Progenitor cell of endocrine pancreas (in vitro differentiated cells): ENCODE measurements at places on chromosomes 2 and 18. TPM values are rescaled to one million over a fixed set of nuclear protein-coding genes. Genes with fewer than 3 reads are reported as not detected.

DNA sequence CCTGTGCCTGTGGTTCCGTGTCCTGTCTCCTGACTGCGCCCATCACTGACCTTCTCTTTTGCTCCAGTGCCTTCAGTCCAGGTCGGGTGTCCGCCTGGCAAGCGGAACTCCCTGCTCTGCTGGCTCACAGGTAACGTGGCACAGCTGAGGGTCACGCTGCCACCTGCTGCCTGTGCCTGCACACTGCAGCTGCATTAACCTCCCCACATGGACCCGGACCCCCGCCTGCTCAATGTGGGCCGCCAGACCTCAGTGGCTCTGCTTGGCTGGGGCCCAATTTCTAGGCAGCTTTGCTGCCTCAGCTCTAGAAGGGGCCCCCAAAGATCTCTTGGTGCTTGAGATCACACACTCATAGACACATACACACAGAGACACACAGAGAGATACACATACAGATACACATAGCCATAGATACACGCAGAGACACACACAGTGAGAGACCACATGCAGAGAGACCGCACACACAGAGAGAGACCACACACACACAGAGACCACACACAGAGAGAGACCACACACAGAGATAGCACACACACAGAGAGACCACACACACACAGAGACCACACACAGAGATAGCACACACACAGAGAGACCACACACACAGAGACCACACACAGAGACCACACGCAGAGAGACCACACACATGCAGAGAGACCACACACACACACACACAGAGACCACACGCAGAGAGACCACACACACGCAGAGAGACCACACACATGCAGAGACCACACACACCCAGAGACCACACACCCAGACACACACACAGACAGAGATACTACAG lies 14.9 kb upstream of the CNNM3 start:
- H3K36me3 ChIP-seq, result peaks cover 2% of the 10 kb centered on the region
- no peaks in the 10 kb centered on the region for H3K27me3 ChIP-seq
- peak; percentile 55 for DNase-seq
- no peak overlapping the region for H3K27ac ChIP-seq

DNA sequence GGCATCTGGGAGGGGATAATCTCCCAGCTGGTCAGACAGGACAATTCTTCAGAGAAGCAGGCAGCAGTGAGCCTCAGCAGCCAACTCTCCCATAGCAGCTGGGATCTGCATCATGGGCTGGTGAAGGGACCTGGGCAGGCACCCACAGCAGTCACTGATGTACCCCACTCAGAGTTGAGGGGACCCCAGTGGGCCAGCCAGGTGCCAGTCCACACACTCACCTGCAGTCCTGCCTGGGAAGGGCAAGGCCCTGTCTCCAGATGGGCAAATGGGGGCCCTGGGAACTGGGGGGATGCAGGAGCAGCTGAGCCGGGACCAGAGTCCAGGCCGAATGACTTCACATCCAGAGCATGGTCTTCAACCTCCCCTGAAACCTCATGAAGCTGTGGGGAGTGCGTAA lies 170.4 kb downstream of the ZFP36L2 start:
- no peaks in the 10 kb centered on the region for H3K36me3 ChIP-seq
- H3K27me3 ChIP-seq, result peaks cover 4% of the 10 kb centered on the region
- no peak for DNase-seq
- H3K4me3 ChIP-seq, result no peak overlapping the region

- H3K36me3 ChIP-seq, result no peaks in the 10 kb centered on the region
- H3K4me1 ChIP-seq, result peaks cover 15% of the 10 kb centered on the region
- no peak overlapping the region for H3K4me3 ChIP-seq
- no peak for DNase-seq
Observed at GRCh38 chr2:68403199-68403644, 38.1 kb downstream of the PLEK start.

DNA sequence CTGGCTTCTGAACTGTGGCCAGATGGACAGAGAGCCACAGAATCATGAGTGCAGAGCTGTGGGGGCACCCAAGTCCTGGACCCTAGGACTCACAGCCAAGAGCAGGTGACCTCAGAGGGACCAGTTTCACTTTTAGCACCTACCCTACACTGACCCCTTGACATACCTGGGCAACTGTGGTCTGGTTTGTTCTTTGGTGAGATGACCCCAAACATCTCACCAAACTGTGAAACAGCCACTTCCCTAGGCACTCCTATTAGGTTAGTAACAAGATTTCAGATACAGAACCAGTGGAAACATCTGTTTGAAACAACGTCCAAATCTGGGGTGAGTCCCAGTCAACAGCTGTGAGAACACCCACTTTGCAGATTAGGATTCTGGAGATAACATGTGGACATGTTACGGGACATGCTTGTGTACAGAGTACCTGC lies 1.9 kb upstream of the ZFP36L2 start:
- H3K4me1 ChIP-seq, result peaks cover 16% of the 10 kb centered on the region
- DNase-seq, result no peak
- H3K4me3 ChIP-seq, result peak overlapping the region; percentile 77
- peak overlapping the region; percentile 94 for H3K27ac ChIP-seq
- no peaks in the 10 kb centered on the region for H3K27me3 ChIP-seq

DNA sequence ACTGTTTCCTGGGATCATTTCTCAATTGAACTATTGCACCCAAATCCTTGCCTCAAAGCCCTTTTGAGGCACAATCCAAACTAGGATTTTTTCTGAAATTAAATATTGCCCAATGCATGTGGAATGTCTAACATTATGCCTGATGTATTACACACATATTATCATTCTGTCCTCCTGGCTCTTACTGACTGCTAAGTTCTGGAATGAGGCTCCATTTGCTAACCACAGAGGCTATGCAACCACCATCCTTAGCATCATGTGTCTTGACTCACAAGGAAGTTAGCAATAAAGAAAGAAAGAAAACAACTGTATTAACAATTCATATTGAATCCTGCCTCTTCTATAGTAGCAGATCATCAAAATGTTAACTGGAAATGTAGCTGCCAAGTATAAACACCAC lies 1142.7 kb downstream of the CNTNAP5 start:
- no peak overlapping the region for H3K27ac ChIP-seq
- no peak overlapping the region for H3K4me3 ChIP-seq
- no peak for DNase-seq
- H3K4me1 ChIP-seq, result no peaks in the 10 kb centered on the region
- H3K27me3 ChIP-seq, result peaks cover 3% of the 10 kb centered on the region
- no peaks in the 10 kb centered on the region for H3K36me3 ChIP-seq

G6PC2 gene
- not detected in 2 replicates for total RNA-seq

SLC4A5 gene
- 4.1 and 5.9 TPM in 2 replicates for total RNA-seq

RGPD4 gene
- 0.11 TPM in 1 of 2 replicates, not detected in the other for total RNA-seq

UGT1A4 gene
- not detected in 2 replicates for total RNA-seq
